ENCODE measurements at places on chromosomes 2 and 18.

- DNase-seq = no peak
These were observed 1.2 kb downstream of the MEX3C start for GRCh38 chr18:51196118-51196810.

GRCh38 chr2:31052284-31052683 is 86.0 kb downstream of the GALNT14 start:
- DNase-seq = no peak

- DNase-seq = no peak
These were observed 127.1 kb downstream of the SRBD1 start for GRCh38 chr2:45483997-45484396.

GRCh38 chr2:157258520-157259326 is 1.2 kb downstream of the GALNT5 start:
- no peak for DNase-seq

- DNase-seq = no peak
These were observed 104.5 kb downstream of the TWIST2 start for GRCh38 chr2:238952261-238952919.

DNA sequence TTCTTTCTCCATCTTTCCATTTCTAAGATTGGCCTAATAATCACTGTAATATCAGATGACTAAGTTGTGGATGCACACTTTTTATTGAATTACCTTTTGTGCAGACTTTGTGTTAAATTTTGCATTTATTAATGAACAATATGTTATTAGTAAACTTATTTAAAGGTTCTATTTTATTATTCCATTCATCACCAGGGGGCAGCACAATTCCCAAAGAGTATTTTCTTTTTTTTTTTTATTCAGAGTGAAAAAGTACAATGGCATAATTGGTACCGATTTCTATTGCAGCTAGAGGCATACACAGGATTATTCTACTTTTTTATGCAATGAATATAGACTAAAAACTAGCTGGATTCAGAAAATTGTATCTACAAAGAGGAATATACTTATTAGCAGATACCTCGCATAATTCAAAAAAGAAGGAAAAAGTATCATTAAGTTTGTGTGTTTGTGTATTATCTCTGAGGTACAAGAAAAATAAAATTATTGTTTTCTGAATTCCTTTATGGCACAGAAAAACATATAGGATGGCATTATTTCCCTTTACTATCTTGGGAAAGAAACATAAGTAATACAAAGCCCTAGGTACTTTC is 390.6 kb downstream of the ERBB4 start:
- peak; percentile 6 for DNase-seq

GRCh38 chr2:167249197-167249596 is 360.9 kb downstream of the XIRP2 start:
- no peak for DNase-seq

DNA sequence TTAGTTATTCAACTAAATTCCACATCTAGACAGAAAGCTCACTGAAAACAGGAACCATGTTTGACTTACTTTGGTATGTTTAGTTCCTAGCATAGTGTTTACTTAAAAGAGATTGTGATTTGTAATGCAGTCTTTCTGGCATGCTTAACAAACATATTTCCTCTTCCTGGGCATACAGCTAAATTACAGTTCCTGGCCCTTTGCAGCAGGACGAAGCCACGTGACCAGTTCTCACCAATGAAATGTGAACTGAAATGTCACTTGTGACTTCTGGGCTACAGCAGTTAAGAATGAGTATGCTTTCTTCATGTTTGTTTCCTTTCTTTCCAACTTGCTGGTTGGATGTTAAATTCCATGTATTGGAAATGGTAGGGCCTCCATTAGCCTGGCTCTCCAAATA is 330.5 kb downstream of the FIGN start:
- no peak for DNase-seq

GRCh38 chr18:63897072-63897471 is 9.6 kb downstream of the SERPINB2 start:
- DNase-seq = no peak

GRCh38 chr2:86037141-86037794 is 68.4 kb downstream of the POLR1A start:
- no peak for DNase-seq

DNA sequence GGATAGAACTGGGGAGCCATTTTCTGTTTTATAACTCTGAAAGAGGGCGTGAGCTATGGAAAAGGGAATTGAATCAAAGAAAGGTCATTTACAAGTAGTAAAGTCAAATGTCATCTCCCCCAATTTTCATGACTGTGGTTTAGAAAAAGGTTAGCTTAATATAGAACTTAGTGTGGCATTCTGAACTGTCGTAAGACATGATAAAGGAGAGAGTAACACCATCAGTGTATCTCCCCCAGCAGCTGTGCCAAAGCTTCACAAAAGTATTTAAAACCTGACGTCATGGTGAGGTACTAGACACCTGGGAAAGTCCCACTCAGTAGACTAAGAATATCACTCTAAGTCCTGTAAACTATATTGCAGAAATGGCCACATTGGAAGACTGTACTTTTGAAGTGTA is 5.8 kb upstream of the IKZF2 start:
- DNase-seq = no peak

GRCh38 chr2:217415316-217415715 is 555.5 kb upstream of the TNP1 start:
- DNase-seq = no peak

- DNase-seq = no peak
These were observed 693.9 kb upstream of the ID2 start for GRCh38 chr2:7987992-7988391.

- DNase-seq = no peak
These were observed 786.6 kb upstream of the RAB6C start for GRCh38 chr2:129192841-129193253.

- DNase-seq = no peak
These were observed 118.9 kb upstream of the POU3F3 start for GRCh38 chr2:104734937-104735586.

- DNase-seq = no peak
These were observed 18.9 kb upstream of the WDR33 start for GRCh38 chr2:127829845-127830246.

DNA sequence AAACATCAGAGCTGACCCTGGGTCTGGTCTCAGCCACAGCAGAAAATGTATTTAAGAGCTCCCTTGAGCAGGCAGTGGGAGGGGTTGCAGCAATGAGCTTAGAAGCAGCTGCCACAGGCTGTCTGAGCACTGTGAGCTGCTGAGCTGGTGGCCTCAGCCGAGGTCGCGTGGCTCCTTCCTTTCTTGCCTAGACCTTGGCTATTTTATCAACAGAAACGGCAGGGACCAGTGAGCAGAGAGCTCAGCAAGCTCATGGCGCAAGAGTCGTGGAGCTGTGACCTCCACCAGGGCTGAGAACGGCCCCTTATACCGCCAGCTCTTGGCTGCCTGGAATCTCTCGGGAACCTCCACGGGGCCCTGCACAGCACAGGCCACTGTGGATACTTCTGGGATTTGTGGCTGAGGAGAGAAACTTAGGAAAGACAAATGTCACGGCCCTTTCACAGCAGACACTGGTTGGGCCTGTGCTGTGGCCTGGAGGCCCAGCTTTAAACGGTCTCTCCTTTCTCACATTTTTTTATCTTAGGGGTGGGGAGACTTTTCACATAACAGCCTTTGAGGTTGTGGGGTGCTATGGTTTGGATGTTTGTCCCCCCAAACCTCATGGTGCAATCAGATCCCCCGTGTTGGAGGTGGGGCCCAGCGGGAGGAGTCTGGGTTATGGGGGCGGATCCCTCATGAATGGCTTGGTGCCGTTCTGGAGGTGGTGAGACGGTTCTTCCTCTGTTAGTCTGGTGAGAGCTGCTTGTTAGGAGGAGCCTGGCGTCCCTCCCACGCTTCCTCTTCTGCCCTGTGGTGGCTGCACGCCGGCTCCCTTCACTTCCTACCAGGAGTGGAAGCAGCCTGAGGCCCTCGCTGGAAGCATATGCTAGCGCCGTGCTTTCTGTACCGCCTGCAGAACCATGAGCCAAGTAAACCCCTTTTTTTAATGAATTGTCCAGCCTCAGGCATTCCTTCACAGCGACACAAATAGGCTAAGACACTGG is 1.7 kb downstream of the ALLC start:
- no peak for DNase-seq
